ENCODE measurements at places on chromosomes 2 and 18.

- no peak for DNase-seq
These were observed 105.6 kb upstream of the EPHA4 start for GRCh38 chr2:221677688-221678087.

GRCh38 chr2:102025583-102026267 is 34.0 kb downstream of the IL1R2 start:
- no peak for DNase-seq

GRCh38 chr2:112137516-112138158 is 548 bp upstream of the FBLN7 start:
- DNase-seq: peak; percentile 69

GRCh38 chr2:147614979-147615470 is 229.8 kb upstream of the ACVR2A start:
- no peak for DNase-seq

GRCh38 chr2:119157850-119158511 is 570 bp downstream of the C1QL2 start:
- no peak for DNase-seq

DNA sequence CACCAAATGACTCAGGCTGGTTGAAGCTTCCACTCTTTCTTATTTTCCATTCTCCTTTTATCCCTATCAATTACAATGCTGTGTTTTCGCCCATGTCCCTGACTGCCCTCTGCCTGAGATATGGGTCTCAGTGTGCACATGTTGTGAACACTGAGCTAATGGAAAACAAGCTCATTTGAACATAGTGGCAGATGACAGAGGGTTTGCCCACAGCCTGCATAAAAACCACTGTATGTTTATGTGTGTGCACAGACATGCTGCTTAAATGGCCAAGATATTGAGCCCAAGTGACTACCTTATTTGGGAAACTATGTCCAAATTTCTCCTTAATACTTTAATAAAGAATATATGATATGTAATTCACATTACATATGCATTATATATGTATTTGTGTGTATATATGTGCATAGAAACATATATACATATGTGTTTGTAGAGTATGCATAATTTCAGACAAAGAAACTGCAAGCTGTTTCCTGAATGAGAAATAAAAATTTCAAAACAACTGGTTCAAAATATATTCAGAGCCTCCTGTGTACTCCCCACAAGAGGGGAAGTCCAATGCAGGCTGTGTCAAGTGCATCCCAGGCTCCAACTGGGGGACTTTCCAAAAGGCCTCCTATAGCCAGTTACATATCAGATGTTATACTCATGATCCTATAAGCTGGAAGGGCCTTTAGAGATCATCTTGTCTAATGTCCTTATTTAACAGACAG is 92.7 kb upstream of the CD302 start:
- DNase-seq: no peak

GRCh38 chr2:212027681-212028628 is 510.6 kb downstream of the ERBB4 start:
- no peak for DNase-seq
